ENCODE measurements at places on chromosomes 1 and 21.
A peak's percentile ranks its signal among the peaks of the same experiment; 100 is the strongest.

DNA sequence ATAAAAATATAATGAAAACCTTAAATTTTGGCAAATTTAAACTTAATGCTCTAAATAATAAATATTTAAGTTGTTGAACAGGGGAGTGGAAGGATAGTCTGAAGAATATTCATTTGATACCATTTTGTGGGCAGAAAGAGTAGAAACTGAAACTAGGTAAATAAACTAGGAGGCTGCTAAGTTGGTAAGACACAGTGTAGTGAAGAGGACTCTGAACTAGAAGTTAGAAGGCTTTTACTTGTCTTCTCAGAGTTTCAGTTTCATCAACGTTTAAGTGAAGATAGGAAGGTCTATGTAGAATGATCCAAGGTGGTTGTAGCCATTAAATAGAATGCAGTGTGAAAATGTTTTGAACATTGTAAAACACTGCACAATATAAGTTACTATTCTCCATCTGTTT lies 516.9 kb downstream of the AMY1C start:
- no peak for DNase-seq

GRCh38 chr1:31739346-31739745 lies 24.8 kb downstream of the ADGRB2 start:
- no peak for DNase-seq

DNA sequence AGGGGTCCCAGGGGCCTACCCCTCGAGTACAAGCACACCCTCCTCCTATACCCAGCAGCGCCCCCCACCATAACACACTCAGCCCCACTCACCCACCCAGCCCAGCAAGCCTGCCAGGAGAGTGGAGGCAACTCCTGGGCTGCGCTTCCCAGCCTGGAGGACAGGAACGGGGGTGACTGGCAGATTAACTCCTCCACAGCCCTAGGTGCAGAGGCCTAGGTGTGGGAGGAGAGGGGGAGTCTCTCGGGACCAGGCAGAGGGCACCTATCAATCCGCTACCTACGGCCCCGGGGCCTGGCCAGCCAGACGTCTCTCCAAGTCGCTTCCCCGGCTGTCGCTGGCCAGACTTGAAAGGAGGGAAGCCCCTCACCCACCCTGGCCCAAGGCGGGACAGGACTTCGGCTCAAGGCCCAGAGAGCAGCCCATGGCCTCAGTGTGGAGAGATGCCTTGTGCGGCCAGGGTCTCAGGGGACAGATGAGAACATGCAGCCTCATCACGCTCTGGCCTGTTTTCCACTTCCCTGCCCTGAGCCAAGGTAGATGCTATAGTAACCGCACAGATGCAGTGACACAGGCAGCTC lies 24.9 kb downstream of the MATN1 start:
- DNase-seq: no peak

GRCh38 chr1:9070486-9070885 lies 1.1 kb upstream of the SLC2A5 start:
- no peak for DNase-seq

- DNase-seq: peak; percentile 58
Observed at GRCh38 chr1:7561331-7561921, 209.7 kb upstream of the VAMP3 start.

GRCh38 chr1:109475261-109475660 lies 8.4 kb upstream of the ATXN7L2 start:
- no peak for DNase-seq

GRCh38 chr1:109312978-109313775 lies 6.4 kb upstream of the MYBPHL start:
- no peak for DNase-seq

GRCh38 chr1:8674912-8675311 lies 142.5 kb downstream of the RERE start:
- no peak for DNase-seq

DNA sequence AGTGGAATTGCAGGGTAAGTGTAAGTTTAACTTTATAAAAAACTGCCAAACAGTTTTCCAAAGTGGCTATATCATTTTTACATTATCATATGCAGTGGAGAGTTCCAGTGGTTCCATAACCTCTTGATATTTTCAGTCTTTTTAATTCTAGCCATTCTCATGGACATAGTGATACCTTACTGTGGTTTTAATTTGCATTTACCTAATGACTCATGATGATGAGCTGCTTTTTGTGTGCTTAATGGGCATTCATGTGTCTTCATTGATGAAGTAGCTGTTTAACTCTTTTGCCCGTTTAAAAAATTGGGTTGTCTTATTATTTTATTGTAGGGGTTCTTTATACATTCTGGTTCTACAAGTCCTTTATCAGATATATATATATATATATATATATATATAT lies 29.4 kb downstream of the SNX27 start:
- DNase-seq: no peak

DNA sequence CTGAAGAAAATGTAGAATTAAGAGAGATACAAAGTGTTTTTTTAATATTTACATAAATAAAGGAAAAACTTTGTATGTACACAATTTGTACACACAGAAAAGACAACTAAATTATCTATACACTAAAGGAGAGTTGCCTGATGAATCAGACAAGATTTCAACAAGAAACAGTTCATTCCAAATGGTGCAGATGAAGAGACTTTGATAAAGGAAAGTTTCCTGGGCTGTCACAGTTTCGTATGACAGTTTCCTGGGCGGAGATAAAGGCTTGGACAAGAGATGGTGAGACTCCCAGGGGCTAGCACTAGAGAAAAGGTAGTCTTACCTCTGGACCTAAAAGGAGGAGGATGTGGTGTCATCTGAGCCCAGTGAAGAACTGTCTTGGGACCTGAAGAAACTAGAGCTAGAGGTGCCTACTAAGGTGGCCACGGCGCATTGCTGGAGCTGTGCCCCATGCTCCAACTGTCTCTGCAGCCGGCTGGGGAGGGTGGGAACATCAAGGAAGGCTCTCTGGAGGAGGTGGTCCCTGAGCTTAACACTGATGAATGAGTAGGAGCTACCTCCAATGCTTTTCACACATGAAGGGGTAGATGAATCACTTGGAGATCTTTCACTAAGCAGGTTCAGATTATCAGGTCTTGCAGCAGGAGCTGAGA lies 32.2 kb downstream of the ETS2 start:
- no peak for DNase-seq

DNA sequence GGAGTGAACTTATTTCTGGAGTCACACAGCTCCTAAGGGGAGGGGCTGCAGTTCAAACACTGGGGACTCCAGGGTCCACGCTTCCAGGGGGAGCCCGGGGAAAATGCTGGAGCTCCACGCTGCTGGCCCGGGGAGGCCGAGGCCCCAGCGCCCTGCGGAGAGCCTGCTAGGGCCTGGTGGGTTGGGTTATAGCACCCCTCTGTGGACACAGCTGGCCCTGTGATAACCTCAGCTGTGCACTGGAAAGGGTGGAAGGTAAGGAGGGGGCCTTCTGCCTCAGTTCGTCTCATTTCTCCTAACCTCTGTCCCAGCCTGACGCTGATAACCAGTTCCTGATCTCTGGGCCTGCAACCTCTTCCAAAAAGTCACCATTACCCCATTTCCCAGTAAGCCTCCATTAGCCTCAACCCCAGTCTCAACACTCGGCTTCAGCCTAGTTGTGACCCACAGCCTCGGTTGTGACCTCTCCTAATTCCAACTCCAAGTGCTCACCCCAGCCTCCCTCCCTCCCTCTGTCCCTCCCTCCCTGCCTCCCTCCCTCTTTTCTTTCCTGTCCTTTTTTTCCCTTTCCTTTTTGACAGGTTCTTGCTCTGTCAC lies 7.1 kb downstream of the NBL1 start:
- DNase-seq: no peak

GRCh38 chr1:8970870-8971337 lies 25.2 kb downstream of the CA6 start:
- DNase-seq: no peak

DNA sequence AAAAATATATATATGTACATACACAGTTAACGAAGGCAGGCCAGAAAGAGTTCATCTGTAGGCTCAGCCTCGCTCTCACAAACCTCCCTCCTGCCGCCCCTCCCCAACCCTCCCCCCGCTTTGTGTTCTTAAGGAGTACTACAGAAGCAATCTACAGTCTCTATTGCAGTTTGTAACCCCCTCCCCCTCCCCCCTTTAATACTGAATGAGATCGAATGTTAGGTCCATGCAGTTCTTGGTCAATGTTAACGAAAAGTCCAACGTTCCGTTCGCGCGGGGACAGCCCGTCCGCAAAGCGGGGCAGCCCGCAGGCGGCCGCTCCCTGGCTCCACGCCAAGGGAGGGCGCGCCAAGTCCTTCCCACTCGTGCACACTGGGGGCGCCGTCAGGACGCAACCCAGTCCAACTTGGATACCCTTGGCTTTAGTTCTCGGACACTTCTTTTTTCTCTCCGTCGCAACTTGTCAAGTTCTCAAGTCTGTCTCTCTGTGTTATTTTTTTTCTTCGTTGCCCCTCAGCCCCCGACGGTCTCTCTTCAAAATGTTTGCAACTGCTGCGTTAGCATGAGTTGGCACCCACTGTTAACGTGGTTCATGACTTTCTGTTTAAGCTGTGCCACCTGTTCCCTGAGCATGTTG lies 2.2 kb downstream of the JUN start:
- DNase-seq: no peak

GRCh38 chr1:162187687-162188276 lies 118.3 kb downstream of the NOS1AP start:
- DNase-seq: no peak

DNA sequence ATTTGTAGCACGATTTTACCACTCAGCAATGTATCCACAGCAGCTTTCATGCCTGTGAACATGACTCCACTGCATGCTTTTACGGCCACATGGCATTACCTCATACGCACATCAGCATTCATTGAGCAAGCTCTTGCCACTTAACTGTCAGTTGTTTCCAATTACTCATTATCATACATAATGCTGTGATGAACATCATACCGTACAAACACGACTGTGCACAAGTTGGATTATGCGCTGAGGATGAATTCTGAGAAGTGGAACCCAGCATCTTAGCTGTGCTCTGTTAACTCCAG lies 9.6 kb downstream of the UMODL1 start:
- DNase-seq: no peak

- no peak for DNase-seq
Observed at GRCh38 chr1:38331496-38332210, 285.1 kb upstream of the POU3F1 start.

DNA sequence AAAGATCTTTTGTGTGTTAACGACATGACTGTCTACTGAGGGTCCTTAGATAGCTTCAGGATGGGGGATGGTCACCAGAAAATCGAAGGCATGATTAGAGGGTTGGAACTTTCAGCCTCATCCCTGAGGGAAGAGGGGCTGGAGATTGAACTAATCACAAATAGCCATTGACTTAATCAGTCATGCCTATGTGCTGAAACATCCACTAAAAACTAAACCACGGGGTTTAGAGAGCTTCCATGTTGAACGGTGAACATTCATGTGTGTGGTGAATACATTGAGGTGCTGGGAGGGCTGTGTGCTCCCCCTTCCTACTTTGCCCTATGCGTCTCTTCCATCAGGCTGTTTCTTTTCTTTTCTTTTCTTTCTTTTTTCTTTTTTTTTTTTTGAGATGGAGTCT lies 17.0 kb downstream of the RBP7 start:
- no peak for DNase-seq

- DNase-seq: no peak
Observed at GRCh38 chr1:228375578-228376261, 30.9 kb downstream of the TRIM11 start.

GRCh38 chr1:151612501-151613281 lies 841 bp downstream of the SNX27 start:
- DNase-seq: no peak

- no peak for DNase-seq
Observed at GRCh38 chr1:155008015-155008941, 5.7 kb downstream of the ZBTB7B start.

DNA sequence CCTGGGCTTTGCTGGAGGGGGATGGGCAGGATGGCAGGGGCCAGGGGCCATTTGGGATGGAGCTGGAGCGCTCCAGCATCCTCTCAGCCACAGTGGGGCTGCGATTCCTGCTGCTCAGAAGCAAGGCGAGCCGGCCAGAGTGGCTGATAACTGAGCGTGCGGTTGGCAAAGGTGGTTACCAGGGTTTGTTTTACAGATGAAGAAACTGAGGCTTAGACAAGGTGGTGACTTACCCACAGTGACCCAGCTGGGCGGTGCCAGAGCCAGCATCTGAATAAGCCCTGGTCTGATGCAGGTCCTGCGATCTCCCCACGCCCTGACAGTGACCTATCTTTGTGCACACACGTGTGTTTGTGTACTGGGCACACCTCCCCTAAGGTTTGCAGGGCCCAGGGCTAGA lies 5.9 kb upstream of the PRXL2B start:
- DNase-seq: no peak

DNA sequence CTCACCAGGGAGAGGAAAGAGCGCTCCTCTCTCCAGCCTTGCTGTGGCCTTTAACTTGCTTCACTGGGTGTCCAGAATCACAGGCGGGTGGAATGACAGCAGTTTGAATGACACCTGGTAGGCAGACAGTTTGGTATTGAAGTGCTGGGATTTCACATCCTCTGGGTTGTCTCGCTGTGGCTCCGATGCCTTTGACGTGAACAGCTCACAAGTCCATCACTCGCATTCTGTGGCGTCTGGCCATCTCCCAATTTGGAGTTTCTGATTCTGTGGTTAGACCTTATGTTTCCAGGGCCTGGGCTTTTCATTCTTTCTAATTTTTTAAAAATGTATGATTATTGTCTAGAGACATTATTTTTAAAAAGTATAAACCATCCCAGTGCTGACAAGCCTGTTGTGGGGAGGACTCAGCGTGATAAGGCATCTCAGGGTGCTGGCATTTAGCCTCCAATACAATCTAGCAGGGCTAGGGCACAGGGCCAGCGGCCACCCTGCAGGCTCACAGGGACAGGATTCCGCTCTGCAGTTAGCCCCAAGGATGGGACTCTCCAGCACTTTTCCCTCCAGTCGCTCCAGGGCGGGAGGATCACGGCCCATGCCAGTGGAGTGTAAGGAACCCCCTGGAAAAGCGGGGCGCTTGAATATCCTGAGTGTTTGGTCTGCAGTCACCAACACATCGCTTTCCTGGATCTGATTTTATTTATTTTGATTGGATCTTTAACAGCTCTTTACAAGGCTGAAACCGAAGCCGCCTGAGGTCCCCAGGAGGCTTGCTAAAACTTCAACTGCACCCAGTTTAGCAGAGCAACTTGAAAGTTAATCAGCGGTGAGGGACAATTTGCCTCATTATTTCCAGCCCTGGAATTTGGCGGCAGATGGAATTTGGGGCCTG lies 178.3 kb downstream of the TRABD2B start:
- no peak for DNase-seq

DNA sequence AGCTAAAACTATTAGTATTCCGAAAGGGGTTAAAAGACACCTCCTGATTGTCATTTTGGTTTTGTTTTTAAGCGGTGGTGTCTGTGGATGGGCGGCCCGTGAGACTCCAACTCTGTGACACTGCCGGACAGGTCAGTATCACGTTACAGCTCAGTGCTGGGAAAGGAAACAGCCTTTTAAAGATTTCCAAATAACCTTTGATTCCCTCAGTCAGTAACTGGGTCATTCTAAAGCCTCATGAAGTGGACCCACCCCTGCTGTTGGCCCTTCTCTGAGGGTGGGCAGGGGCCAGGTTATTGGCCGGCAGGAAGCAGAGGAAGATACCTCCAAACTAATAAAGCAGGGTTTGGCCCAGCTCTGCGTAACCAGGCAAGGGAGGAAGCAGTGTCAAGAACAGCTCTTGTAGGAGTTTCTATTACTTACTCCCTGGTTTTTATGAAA lies 2.3 kb downstream of the RHOU start:
- DNase-seq: no peak

GRCh38 chr1:17016317-17016661 lies 4.6 kb upstream of the ATP13A2 start:
- DNase-seq: no peak

GRCh38 chr1:55413286-55413685 lies 198.1 kb upstream of the USP24 start:
- DNase-seq: no peak

- DNase-seq: no peak
Observed at GRCh38 chr1:221945669-221946068, 203.8 kb upstream of the DUSP10 start.
